DMS153 (cell line): ENCODE measurements at places on chromosomes 5 and 9.
A peak's percentile ranks its signal among the peaks of the same experiment; 100 is the strongest.

- no peak for DNase-seq
Measured at GRCh38 chr5:8560776-8561175, 691.8 kb downstream of the MTRR start.

DNA sequence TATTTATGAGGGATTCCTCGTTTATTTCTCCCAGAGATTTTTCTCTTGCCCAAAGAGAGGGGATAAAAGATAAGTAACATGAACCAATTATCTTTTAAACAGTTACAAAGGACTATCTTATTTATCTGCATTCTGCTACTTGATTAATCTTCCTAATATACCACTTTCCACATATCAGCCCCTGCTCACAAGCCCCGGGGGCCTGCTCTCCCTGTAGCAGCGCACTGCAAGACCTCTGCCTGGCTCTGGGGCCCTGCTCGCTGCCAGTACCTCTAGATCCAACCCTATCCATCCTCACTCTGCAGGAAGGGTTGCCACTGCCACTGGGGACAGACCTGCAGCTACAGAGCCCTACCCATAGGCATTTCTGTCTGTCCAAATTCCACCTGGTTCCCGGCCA lies 75.3 kb downstream of the MED27 start:
- DNase-seq: no peak

- no peak for DNase-seq
Measured at GRCh38 chr5:138351517-138351916, 968 bp upstream of the KDM3B start.

- DNase-seq: no peak
Measured at GRCh38 chr5:126846344-126846743, 69.4 kb downstream of the LMNB1 start.

- DNase-seq: no peak
Measured at GRCh38 chr5:149448431-149448830, 69.3 kb upstream of the IL17B start.

GRCh38 chr5:76473661-76474060 lies 70.6 kb downstream of the IQGAP2 start:
- no peak for DNase-seq

DNA sequence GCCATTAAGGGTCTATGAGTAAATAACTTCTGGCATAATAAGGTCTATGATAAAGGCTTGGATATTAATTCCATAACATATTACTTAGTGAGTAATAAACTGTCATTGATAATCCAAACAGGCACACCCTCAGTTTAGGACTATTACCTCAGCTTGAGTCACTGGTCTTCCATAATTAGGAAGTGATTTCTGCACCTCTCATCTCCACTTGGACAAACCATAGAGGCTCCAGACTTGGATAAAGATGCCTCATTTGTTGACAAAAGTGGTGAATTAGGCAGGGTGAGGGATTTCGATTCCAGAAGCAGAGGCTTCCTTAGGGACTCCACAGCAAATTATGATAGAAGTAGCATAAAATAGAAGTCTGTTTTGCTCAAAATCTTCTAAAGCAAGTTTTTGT lies 127.5 kb upstream of the MTAP start:
- DNase-seq: no peak

DNA sequence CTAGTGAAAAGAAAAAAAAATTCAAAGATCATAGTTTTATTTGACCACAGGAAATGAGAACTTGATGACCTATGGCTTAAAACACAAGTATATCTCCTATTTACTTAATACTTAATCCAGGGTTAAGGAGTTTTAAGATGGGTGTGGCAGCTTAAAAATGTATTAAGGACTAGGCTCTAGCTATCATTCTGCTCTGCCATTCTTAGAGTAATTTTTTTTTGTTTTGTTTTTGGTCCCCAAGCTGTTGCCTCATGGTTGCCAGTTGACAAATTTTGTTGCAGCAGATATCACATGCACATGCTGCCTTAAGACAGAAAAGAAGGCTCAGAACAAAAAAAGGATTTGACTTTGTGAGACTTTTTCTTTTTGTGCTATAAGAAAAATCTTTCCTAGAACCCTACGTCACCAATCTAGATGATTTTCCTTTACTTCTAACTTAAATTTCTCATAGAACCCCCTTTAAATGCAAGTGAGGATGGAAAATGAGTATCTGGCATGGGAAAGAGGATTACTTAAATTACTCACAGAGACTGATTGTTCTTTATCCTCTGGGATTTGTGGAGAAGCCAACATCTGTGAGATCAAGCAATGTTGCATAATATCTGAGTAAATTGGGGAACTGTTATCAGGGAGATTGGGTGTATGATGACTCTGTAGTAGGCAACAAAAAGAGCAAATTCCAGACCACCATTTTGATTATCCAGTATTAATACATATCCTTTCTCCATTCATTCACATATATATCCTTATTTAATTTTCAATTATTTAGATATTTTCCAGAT lies 364.7 kb upstream of the CD180 start:
- no peak for DNase-seq

DNA sequence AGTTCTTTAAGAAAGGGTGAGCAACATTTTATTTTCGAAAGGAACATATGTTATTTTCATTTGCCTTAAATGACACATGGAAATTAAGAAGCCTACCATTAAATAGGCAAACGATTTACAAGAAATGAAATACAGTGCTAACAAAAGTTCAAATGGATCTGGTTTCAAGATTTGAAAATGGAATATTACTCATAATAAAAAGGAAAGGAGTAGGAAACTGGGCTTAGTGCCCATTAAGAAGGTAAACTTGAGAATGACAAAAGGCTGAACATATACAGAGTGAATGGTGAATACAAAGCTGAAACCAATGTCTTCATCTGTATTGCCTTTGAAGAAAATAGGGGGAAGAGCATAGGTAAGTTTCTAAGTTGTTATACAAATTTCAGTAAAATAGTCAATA lies 974.2 kb upstream of the C9orf72 start:
- no peak for DNase-seq

DNA sequence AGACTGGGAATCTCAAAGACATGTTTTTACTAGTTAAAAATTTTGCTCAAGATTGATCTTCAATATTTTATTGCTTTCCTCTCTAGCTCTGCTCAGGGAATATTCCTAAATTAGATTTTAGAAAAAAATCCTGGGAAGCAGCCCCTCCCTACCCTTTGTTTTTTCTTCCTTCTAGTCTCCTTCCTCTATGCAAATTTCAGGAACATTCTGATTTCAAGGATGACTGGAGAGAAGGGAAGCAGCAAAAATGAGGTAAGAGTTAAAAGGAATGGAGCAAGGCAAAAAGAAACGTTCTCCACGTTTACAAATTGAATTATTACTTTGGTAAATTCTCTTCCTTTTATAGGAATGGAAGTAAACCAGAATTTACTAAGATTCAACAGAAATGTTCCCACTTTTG lies 493.4 kb upstream of the TUSC1 start:
- no peak for DNase-seq

DNA sequence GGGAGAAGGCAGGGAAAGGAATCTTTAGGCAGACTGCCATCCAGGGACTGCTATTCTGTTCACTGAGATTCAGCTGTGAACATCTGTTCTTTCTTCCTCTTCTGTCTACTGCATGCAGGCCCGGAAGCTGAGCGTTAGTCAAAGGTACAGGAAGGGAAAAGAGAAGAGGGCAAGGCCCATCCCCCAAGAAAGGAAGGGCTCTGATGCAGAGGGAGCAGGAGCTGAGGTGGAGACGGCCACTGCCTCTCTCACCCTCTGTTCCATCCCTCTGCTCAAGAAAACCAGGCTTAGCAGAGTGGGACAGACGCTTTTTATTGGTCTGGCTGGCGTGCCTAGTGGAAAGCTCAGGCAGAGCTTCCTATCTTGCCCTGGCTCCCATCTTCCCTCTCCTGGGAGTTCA lies 57.6 kb downstream of the PFDN1 start:
- DNase-seq: no peak

DNA sequence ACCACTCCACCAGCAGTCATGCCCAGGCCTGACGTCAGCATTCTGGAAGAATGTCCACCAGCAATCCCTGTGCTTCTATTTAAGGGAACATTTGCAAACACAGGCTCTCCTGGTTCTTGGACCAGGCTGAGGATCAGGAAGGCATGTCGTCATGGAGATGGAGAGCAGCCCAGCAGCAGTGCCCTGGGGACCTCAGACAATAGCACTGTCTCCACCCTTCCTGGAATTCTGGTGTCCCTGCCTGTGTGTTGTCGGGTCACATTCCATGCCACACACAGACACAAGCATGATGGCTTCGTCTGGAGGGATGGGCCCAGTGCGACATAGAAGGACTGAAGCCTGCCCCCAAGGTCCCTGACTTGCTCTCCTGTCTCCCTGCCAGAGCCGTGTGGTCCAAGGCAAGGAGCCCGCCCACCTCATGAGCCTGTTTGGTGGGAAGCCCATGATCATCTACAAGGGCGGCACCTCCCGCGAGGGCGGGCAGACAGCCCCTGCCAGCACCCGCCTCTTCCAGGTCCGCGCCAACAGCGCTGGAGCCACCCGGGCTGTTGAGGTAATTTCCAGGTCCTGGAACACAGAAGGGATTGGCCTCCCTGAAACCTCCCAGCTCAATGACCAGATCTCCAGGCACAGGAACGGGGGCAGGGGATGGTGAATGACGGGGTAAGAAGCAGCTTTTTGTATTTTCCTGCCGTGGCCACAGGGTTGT lies 43.8 kb downstream of the STOM start:
- DNase-seq: peak; percentile 46

GRCh38 chr9:122367774-122368460 lies 2.9 kb upstream of the PTGS1 start:
- no peak for DNase-seq

DNA sequence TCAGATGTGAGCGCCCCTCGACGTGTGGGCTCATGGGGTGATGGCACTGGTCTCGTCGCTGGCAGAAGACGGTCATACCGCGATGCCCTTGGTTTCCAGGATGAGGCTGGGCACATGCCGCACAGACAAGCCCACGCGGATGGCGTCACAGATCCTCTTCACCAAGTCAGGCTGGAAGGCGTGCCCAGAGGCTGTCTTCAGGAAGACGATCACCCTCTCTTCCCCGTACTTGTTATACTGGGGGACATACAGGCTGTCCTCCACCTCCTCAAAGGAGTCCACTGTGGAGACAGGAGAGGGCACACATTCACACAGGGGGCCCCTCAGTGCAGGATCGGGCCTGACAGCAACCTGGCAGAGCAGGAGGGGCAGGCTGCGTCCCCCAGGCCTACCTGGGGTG lies 41.9 kb upstream of the ZNF354A start:
- no peak for DNase-seq

DNA sequence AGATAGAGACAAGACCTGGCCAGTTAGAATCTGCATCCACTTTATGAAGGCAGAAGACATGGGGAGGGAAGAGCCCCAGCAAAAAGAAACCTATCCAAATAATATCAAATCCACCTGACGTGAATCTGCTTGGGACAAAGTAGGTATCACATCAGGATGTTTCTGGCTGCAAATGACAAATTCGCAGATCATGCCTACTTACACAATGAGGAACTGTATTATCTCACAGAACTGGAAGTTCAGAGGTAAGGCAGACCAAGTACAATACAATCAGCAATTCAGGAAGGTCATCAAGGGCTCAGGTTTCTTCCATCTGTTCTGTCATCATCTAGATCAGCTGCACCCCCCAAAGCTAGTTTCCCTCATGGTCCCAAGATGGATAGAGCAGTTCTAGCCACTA lies 13.2 kb upstream of the NR4A3 start:
- DNase-seq: no peak

GRCh38 chr5:14665949-14666348 lies 1.4 kb downstream of the OTULIN start:
- DNase-seq: no peak

- no peak for DNase-seq
Measured at GRCh38 chr5:140182075-140182711, 7.2 kb downstream of the CYSTM1 start.

GRCh38 chr5:170132269-170132975 lies 26.7 kb downstream of the FOXI1 start:
- DNase-seq: no peak
